ENCODE measurements at places on chromosomes 1 and 21.

GRCh38 chr1:235937123-235937522 lies 70.4 kb upstream of the LYST start:
- DNase-seq, result no peak

DNA sequence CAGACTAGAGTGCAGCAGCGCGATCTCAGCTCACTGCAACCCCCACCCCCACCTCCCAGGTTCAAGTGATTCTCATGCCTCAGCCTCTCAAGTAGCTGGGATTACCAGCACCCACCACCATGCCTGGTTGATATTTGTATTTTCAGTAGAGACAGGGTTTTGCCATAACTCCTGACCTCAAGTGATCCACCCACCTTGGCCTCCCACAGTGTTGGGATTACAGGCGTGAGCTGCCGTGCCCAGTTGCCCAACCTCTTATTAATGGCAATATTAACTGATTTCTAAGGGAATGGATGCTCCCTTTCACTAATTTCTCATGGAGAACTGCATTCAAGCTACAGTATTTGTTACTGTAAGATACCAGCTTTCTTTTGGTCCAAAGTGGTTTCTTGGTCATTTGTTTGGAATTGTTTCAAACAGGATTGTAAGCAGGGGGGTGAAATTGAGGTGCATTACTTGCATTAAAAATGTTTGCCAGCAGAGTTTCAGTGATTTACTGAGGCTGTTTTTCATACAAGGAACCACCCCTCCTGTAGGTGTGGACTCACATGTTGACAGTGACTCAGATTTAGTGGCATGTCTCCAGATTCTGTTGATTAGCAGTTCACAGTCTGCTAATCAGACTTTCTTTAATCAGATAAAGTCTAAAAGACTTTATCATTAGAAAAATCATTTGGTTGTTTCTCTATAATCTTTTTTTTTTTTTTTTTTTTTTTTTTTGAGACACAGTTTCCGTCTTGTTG lies 3.9 kb upstream of the TGFBR3 start:
- no peak for DNase-seq

DNA sequence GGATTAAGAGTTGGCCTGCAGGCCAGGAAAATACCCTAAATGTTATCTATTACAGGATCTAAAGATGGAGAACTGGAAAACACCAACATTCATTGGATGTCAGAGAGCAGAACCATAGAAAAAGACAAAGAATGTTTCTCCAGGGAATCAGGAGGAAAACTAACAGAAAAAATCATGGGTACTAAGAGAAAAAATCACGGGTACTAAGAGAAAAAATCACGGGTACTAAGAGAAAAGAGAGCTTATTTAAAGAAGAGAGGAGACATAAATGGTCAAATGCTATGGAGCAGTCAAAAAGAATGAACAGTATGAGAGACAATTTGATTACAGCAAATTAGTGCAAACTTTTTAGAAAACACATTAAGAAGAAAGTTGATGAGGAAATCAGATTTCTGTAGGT lies 73.8 kb upstream of the SERBP1 start:
- no peak for DNase-seq

DNA sequence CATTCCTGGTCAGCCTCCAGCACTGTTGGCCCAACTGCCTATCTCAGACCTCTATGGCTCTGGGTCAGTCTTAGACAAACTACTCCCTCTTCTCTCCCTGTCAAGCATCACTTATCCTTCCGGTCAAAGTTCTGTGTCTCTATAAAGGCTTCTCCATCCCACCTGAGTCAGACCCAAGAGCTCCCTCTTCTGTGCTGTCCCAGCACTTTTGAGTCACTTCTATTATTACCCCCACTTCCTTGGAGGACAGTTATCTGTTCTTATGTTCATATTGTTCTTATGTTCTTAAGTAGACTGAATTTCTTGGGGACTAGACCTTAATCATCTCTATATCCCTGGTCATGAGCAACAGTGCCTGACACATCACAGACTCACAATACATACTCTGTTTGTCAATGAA lies 29.2 kb upstream of the IL10 start:
- no peak for DNase-seq

GRCh38 chr21:33859373-33860102 lies 56.1 kb downstream of the ATP5PO start:
- DNase-seq, result no peak

- DNase-seq, result no peak
These were observed 48.8 kb downstream of the PKNOX1 start for GRCh38 chr21:43023175-43023574.

DNA sequence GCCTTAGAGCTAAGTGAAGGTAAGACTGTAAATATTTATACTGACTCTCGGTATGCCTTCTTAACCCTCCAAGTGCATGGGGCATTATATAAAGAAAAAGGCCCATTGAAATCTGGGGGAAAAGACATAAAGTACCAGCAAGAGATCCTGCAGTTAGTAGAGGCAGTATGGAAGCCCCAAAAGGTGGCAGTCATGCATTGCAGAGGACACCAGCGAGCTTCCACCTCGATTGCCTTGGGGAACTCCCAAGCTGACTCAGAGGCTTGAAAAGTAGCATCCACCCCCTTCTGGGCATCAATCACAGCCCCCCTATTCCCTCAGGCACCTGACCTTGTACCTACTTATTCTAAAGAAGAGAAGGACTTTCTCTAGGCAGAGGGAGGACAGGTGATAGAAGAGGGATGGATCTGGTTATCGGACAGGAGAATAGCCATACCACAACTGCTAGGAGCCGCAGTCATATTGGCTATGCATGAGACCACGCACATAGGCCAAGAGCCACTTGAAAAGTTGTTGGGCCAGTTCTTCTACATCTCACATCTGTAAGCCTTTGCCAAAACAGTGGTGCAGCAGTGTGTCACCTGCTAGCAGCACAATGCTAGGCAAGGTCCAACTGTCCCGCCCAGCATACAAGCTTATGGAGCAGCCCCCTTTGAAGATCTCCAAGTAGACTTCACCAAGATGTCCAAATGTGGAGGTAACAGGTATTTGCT lies 19.4 kb downstream of the PLA2G2F start:
- no peak for DNase-seq

- DNase-seq, result no peak
These were observed 896 bp upstream of the PLA2G2A start for GRCh38 chr1:19980314-19980713.

DNA sequence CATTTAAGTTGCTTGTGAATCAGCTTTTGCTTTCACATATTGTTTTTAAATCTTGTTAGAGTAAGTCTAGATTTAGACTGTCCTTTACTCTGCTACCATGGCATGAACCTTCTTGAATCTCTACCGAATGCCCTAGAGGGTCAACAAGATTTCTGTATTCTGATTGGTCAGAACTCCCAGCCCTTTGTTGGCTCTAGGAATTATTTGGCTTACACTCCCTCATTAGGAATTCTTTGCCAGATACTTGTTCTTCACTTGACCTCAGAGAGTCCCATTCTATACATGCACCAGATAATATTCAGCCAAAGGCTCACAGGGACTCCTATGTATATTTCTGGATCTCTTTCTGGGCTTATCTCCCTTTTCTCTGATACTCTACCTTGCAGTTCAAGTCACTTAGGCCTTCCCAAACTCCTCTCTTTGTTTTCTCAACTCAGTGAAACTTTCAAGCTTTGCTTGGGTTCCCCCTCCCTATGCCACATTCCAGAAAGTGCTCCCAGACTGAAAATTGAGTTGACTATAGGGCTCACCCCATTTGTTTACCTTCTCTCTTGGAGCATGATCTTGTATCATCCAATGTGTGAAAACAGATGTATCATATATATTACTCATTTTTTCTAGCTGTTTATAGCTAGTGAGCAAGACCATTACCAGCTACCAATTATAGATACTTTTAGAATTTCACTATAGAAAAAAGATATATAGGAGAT lies 405.0 kb downstream of the PLPP3 start:
- DNase-seq, result no peak

DNA sequence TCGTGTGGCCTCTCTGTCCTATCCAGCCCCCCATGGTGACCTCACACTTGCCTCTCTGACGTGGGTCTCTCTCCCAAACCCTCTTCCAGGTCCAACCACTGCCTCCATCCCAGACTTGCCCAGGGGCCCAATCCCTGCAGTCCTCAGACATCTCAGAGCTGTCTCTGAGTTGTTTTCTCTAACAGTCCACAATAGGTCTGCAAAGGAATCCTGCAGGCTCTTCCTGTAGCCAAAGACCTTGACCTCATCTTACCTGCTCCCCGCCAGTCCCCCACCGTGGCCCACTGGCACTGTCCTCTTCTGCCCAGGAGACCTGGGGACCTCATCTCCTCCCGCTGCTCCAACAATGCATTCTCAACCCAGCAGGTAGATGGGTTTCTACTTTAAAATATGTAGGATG lies 10.0 kb downstream of the RNF187 start:
- DNase-seq, result no peak
